Muscle of arm (tissue), 14 donors: ENCODE measurements at places on chromosomes 16 and 17.

DNA sequence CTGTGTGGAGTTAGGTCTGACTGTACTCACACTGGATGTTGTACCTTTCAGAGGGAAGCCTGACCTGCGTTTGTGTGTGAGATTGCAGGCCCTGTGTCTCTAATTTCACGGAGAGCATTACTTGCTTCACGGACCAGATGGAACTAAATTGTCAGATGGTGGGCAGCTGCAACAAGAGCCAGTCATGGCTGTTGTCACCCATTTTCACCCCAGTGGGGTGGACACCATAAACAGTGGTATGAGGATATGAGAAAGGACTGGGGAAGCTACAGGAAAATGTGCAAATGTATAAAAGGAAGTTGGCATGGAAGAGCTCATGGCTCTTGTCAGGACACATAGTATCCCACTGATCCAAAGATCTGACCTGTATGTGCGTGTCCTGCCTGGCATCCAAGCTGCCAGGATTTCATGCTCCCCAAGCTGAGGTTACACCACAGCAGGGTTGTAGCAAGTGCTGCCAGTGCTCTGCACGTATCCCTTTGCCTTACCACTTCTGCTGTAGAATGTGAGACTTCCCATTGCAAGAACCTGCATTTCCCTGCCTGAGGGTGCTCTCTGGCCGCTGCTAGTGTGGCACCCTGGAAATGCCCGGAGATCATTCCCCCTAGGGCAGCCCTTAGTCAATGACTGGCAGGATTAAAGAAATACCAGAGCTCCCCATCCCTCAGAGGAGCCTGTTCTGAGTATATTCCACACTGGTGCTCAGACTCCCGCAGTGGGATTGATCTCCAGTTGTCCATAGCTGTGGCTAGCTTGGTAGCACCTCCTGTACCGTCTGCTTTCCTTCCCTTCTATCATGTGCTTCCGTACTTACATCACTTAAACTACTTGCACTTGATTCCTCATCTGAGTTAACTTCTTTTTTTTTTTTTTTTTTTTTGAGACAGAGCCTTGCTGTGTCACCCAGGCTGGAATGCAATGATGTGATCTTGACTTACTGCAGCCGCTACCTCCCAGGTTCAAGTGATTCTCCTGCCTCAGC is 70.4 kb upstream of the TANC2 start:
- DNase-seq = no peak

GRCh38 chr17:10661437-10661836 is 4.3 kb upstream of the MYH3 start:
- no peak for DNase-seq

DNA sequence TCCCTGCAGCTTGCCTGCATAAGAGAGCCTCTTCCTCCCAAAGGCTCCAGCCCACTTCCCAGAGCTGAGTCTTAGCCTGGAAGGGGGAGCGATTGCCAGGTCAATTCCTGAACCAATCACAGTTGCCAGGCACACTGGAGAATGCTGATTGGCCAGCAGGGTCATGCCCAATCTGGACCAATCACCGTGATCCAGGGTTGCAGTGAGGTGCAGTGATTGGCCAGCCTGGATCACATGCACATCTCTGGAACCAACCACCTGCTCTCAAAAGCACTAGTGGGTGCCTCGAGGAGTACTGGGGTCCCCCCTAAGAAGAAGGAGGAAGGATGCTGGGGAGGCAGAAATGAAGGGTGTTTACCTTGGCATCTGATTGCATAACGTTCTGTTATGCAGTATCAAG is 18.4 kb downstream of the NAGPA start:
- DNase-seq = no peak

GRCh38 chr17:27417596-27418365 is 38.5 kb upstream of the KSR1 start:
- no peak for DNase-seq

DNA sequence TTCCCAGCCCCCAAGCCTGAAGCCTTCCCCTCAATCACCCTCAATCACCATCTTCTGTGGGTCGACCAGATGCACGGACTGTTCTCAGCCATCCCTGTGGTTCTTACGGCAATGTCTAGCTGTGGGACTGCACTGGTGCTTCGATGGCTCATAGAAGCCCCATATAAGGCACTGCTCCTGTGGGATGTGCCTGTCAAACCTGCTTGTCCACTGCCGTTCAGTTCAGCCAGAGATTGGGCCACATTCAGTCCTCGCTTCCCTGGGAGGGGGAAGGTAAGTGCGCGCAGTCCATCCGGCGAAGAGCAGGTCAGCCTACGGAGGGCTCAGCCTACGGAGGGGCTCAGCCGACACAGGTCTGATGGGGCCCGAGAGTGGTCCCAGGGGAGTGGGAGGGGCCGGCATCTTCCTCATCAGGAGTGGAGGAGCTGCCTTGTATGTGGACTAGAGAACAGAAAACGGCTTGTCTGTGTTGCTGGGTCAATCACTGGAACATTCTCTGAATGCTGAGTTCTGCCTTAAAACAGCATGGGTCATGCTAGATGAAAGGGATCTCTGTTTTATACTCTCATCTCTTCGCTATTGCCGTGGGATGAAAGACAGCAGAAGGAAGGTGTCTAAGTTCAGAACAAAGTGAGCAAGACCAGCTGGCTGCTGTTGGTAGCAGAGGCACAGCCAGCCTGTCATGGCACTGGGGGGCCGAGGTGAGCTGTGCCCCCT is at the start of gene CARD14:
TSS of gene CARD14 (plus strand) at position 247 of the 717 bp plus-strand sequence. CDS start 11,409 bp downstream, outside the sequence.
- no peak for DNase-seq

DNA sequence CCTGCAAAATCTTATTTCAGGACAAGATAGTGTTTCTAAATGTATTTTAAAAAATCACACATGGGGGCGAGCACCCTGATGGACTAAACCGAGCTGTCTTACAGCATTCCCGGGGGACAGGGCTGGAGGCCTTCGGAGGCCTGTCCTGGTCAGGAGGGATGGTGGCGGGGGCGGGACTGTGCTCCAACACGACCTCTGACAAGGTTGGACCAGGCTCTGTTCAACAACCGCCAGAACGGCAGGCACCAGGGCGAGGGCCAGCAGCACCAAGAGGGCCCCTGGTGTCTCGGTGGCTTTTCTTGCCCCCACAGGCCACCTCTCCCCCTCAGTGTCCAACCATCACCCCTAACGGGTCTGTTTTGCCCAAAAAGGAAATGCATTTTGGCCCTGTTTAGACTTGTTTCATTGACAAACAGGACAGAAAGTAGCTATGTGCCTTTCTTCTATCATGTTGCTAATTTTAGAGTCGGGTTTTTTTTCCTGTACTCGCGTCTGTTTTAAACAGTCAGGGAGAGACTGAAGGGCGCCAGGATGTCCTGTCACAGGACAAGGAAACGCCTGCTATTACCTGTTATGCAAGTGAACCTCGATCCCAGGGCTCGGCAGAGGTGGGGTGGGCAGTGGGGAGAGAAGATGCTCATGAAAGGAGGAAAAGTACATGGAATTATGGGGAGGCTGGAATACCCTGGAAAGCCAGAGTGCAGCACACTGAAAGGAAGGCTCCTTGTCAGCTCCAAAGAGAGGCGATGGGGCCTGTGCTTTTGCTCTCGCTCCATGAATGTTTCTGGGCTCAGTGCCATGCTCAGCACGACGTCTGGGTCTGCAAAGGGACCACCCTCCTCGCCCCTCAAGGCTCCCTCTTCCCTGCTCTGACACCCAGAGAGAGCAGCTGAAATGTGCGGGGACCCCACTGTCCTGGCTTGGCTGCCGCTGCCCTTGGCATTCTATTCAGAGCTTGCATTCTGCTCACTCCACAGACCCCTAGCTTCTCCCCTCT is 11.9 kb downstream of the TMEM204 start:
- no peak for DNase-seq

- no peak for DNase-seq
Measured at GRCh38 chr16:67555795-67556212, 6.5 kb upstream of the CTCF start.

DNA sequence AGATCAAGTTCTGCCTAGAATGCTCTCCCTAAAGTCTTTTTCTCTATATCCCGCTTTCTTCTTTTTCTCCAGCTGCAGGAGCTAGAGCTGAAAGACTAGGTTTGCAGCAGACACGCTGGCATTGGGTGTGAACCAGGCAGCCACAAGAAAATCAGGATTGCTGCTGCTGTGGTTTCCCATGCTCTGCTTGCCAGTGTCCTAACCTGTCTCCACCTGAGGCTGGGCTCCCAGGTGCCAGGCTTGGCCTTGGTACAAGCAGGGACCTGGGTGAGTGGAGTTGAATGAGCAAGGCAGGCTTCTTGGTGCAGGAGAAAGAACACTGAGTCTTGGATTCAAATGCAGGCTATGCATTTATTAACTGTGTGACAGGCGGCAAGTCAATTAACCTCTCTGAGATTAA is 440.3 kb upstream of the MAF start:
- no peak for DNase-seq

GRCh38 chr16:80250381-80250780 is 290.4 kb upstream of the DYNLRB2 start:
- DNase-seq = no peak

- no peak for DNase-seq
Measured at GRCh38 chr17:66971264-66971663, 6.8 kb downstream of the CACNG4 start.

DNA sequence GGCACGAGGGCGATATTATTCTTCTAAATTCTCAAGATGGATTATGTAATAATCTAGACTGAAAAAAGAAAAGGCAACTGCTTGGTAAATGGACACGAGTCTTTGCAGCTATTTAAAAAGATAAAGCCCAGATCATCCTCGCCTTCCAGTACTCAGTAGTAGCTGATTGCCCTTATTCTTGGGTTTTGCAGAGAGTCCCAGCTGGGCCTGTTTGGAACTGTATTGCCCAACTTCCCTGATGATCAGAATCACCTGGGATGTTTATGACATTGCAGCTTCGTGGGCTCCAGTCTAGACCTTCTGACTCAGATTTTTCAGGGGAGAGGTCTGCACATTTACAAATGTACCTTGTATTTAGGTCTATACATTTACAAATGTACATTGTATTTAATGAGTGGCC is 213.5 kb downstream of the RAB11FIP4 start:
- DNase-seq = no peak

DNA sequence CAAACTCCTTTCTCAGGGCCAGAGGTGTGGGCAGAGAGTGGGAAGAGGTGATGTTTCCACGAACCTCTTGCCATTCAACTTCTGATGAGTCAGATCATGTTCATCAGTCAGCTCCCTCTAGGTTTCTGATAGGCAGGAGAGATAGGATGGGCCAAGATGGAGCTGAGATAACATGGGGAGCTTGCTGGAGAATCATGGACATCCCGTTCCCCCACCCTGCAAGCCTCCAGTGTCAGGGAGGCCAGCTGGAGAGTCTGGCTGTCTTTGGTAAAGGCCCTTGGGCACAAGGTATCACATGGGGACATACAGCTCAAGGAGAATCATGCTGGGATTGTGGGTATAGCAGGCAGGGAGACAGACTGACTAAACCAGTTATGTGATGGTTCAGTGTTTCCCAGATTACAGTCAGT is 136.0 kb upstream of the IRX3 start:
- no peak for DNase-seq

DNA sequence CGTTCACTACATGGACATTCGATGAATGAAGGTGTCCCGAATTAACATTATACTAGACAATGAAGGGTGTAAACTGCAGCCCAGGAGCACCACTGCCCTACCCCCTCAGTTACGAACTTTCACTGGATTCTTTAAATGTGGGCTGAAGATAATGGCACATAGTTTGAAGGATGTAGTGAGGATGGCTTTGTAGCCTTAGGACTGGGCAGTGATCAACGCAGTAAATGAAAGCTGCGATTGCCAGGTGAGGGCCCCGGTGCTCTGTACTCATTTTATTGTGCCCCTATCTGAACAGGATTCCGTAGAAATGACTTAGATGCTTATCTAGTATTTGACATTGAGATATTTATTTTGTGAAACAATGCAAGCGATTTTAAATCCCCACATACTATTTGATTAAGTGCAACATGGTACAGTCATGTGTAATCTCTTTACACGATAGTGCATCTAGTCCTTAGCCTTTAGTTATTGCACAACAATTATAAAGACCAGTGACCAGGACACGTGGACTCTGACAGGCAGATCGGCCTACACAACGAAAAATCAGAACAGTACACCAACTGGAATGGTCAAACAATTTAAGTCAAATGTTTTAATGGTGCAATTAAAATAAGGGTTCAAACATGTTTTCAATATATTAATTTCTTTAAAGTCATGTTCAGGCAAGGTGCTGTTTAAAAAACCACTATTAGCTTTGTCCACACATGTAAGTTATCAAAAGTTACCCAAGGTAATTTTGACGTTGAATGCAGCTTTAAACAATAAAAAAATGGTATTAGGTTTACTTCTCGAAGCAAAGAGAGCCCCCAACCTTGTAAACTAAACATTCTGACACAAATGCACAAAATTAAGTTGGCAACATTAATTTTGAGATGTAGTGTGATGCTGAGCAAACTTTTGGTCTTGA is 17.4 kb upstream of the ERN1 start:
- DNase-seq = no peak

GRCh38 chr16:67538666-67539101 is 10.1 kb downstream of the RIPOR1 start:
- no peak for DNase-seq

DNA sequence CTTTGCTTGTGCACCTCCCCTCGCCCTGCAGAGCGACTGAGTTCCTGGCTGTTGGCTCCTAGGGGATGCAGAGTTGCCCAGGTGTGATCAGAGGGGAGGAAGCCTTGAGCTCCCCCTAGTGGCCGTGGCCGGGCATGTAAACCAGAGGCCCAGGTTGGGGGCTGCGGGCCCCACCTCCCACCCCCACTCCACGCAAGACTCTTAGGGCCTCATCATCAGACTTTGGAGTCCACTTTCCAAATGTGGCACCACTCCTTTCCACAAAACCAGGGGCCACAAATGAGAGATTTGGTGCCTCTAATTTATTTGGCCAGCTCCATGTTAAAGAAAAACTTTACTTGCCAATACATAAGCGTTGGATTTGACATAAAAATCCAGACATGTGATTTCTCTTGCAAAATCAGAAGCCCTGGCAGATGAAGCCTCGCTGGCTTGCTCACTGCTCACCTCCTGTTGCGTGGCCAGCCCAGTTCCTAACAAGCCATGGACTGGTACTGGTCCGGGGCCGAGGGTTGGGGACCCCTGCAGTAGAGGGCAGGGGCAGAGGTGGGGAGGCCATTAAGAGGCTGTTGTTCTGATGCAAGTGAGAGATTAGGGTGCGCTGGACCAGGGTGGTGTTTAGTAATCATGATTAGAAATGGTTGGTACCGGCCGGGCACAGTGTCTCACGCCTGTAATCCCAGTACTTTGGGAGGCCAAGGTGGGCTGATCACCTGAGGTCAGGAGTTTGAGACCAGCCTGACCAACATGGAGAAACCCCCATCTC is 28.7 kb upstream of the GAS7 start:
- DNase-seq = no peak
